ENCODE measurements at places on chromosomes 6 and 20.
A peak's percentile ranks its signal among the peaks of the same experiment; 100 is the strongest.

- no peak for DNase-seq
These were observed 77.2 kb upstream of the BHLHE23 start for GRCh38 chr20:63083831-63084562.

DNA sequence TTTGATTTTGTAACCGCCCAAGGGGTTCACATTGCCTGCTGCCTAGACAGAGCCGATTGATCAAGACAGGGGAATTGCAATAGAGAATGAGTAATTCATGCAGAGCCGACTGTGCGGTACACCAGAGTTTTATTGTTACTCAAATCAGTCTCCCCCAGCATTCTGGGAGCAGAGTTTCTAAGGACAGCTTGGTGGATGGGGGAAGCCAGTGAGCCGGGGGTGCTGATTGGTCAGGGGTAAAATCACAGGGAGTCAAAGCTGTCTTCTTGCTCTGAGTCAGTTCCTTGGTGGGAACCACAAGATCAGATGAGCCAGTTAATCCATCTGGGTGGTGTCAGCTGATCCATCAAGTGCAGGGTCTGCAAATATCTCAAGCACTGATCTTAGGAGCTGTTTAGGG is 60.0 kb upstream of the EZR start:
- DNase-seq = peak; percentile 59

- peak; percentile 65 for DNase-seq
These were observed at the start of gene SYNGAP1 for GRCh38 chr6:33419580-33420490. Gene SYNGAP1, plus strand, starts transcription at chr6:33420065. Its CDS starts 200 bp downstream, at chr6:33420265.

- DNase-seq = no peak
These were observed 80.2 kb downstream of the IRAK1BP1 start for GRCh38 chr6:78947529-78947928.

DNA sequence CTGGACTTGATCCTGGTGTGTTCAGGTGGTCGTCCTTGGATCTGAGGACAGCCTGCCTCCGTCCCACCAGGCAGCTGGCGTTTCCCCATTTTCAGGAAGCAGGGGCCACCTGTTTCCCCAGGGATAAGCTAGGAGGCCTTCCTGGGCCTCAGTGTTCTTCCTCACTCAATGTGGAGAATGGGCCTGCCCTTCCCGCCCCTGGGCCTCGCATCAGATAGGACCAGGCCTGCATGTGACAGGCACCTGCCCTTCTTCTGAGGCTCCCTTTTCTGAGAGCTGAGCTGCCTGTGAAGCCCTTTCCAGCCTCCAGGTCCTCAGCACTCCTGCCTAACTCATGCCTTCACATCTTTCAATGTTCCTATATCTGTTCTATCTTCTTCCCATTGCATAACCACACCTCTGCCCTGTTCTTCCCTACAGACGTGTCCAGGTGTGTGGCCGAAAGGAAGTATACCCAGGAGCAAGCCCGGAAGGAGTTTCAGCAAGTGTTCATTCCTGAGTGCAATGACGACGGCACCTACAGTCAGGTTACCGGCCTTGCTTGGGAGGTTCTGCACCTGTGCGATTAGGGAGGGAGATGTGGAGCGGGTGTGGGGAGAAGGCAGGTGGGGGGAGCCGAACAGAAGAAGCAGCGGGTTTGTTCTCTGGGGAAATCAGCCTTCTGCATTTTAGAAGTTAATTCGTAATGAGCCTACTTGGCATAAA is 85.1 kb downstream of the SMOC2 start:
- no peak for DNase-seq

GRCh38 chr6:142387997-142388815 is 86.4 kb downstream of the ADGRG6 start:
- DNase-seq = no peak

- DNase-seq = no peak
These were observed 16.8 kb downstream of the RPL7L1 start for GRCh38 chr6:42896178-42896719.

GRCh38 chr6:5164092-5164491 is 79.0 kb downstream of the PPP1R3G start:
- DNase-seq = no peak

GRCh38 chr6:127897484-127897883 is 3.4 kb downstream of the THEMIS start:
- no peak for DNase-seq

GRCh38 chr6:43977404-43978111 is 149.7 kb downstream of the MRPL14 start:
- no peak for DNase-seq

DNA sequence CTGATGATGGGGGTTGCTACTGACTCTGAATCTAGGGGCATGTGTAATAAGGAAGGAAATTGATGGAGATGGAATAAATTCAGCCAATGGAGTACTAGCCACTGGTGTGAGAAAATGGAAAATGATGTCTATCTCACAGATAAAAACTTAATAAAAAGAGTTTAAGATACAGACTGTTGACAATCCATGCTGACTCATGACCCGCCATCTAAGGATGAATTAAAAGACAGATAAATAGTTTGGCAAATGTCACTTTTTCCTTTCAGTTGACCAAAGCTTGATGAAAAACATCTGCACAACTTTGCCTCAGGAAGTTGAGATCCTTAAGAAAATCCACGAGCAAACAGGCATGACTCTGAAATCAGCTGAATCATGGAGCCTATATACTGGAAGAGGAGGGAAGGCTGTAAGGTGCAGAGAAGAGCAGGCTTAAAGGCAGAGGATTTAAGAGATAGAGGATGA is 82.6 kb upstream of the BMP5 start:
- DNase-seq = no peak

- DNase-seq = no peak
These were observed 10.1 kb upstream of the ZBTB12 start for GRCh38 chr6:31911826-31912585.

GRCh38 chr6:155443168-155443567 is 12.5 kb downstream of the NOX3 start:
- DNase-seq = no peak

DNA sequence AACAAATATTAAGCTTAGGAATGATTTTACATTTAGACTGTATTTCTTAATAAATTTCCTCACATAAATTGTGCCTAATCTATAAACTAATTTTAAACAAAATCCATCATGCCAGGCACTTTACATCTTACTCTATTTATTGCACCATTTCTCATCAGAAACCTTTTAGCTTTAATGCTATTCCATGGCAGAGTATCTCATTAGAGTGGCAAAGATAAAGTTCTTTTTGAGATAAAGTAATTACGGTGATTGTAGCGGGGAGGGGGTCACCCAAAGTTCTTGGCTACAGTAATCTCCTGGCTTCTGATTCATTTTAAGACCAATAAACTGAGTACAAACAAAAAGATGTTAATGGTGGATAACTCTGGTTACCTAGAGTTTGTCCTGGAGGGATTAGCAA is 532.1 kb downstream of the PRKN start:
- DNase-seq = no peak

DNA sequence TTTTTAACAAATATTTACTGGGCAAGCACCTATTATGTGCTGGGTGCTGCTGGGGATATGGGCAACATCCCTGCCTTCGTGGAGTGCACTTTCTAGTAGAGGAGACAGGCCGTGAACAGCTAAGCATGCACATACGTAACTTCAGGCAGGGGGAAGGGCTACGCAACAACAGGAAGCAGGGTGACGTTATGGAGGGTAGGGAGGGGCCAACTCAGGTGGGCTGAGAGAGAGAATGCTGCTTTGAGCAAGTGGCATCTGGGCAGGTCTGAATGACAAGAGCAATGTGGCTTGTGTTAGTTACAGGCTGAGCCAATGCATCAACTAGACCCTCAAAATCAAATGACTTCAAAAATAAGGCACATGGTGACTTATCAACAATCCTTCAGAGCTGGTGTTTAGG is 112.1 kb downstream of the CDC5L start:
- DNase-seq = no peak

DNA sequence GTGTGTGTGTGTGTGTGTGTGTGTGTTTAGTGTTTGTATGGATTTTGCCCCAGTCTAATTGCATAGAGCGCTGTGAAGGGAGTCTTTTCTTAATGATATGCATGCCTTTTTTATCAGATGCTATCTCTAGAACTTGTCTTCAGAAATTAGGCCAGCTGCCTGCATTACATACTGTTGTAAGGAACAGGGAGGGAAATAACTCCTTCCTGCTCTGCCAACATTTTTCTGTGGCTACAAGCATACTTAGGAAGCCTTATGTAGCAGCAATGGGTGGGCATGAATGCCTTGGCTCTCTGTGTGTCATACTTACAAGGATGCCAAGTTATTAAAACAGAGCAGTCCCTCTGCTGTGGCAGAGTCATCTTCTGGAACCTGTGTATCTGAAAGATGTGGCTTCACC is 8.0 kb upstream of the COL21A1 start:
- DNase-seq = no peak

DNA sequence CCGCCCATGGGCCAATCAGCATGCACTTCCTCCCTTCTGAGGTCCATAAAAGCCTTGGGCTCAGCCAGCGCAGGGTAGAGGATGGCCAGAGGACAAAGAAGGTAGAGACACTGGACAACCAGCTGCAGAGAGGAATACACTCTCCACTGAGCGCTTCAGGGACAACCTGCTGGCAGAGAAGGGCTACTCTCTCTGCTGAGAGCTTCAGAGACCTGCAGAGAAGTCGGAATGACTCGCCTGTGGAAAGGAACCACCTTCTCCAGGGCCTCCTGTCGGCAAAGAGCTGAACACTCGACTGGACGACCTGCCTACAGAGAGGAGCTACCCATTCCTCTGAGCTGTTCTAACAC is 31.4 kb upstream of the SLA2 start:
- DNase-seq = no peak

- DNase-seq = no peak
These were observed 48.4 kb upstream of the IYD start for GRCh38 chr6:150320442-150320841.

GRCh38 chr6:43267619-43268354 is 24.5 kb downstream of the TTBK1 start:
- DNase-seq = no peak

GRCh38 chr6:162572240-162572639 is 155.3 kb downstream of the PRKN start:
- no peak for DNase-seq

GRCh38 chr6:83467620-83468036 is 36.8 kb upstream of the ME1 start:
- no peak for DNase-seq

DNA sequence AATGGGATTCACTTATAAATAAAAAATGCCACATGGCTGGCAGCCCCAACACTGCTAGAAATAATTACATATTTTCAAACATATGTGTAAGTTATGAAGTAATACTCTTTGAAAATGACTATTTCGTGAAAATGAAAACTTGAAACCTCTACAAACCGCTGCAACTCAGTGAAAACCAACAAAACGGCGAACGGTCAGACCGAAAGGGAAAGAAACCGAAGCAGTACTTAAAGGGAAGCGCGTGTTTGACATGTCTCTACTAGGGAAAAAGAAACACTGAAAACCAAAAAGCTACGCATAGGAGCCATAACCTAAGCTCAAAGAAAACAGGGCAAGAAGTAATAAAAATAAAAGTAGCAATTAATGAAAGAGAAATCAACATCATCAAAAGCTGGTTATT is 121.0 kb upstream of the GGTLC1 start:
- no peak for DNase-seq

DNA sequence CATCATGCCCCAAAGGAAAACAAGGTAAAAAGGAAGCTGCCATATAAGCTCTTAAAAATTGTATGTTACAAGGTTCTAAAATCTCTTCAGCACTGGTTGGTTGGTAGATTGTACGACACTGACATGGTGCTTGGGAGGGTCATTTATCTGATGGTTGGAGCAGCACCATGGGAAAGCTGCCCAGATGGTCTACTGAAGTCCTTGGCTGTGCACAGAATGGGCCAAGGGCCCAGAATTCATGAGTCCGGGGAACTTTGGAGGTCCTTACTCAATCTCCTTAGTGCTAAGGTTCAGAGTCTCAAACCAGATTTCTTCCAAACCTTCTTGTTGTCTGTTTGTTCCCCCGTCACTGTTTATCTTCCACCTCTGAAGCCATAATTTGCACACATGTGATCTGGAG is 314.4 kb downstream of the ESR1 start:
- DNase-seq = no peak

- no peak for DNase-seq
These were observed 21.8 kb downstream of the CDC5L start for GRCh38 chr6:44409207-44409794.

GRCh38 chr6:28711788-28712341 is 186.2 kb downstream of the GPX5 start:
- DNase-seq = no peak

GRCh38 chr6:150366118-150366778 is 2.6 kb upstream of the IYD start:
- no peak for DNase-seq

- no peak for DNase-seq
These were observed 367 bp downstream of the NRSN2 start for GRCh38 chr20:347317-347639.

GRCh38 chr6:42885702-42886101 is 6.3 kb downstream of the RPL7L1 start:
- no peak for DNase-seq
